Activated naive CD4-positive, alpha-beta T cell treated with anti-CD3 and anti-CD28 coated beads for 36 hours (primary cell): ENCODE measurements at places on chromosomes 2 and 18. TPM values are rescaled to one million over a fixed set of nuclear protein-coding genes. Genes with fewer than 3 reads are reported as not detected.

DNA sequence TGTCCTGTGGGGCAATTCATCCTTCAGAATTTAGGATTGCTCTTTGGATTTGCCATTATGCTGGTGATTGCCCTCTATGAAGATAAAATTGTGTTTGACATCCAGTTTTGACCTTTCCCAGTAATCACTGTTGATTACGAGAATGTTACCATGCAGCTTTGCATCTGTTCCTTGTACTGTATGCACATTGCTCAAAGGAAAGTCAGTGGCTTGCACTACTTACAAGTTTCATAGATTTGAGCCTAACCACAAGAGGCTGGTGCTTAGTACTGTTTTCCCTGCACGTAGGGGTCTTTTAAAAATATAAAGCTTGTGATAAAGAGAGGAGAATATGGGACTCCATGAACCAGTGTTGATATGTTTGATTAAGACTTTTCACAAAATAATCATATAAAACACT lies 77.9 kb downstream of the SLC39A10 start:
- H3K27ac ChIP-seq = no peak overlapping the region
- H3K27me3 ChIP-seq = no peaks in the 10 kb centered on the region
- no peak overlapping the region for H3K4me3 ChIP-seq
- no peak for DNase-seq
- H3K36me3 ChIP-seq = peaks cover 48% of the 10 kb centered on the region
- no peaks in the 10 kb centered on the region for H3K4me1 ChIP-seq

DNA sequence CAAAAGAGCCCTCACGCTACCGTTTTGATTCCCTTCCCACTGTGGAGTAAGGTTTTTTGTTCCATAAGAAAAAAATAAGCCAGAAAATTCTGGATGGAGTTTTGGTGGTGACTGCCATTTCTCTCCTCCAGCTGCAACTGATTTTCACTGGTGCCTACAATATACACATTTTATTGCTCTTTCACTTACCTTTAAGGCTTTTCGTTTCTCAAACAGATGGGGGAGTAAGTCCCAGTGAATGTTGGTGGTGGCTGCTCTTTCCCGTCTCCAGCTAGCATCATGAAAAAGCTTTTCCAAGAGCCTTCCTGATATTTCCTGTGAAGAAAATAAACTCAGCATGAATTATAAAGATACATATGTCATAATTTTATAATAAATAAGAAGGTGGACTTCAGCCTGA lies 932.5 kb upstream of the PIK3C3 start:
- H3K27ac ChIP-seq = no peak overlapping the region
- no peak for DNase-seq
- H3K4me1 ChIP-seq = no peaks in the 10 kb centered on the region
- no peak overlapping the region for H3K4me3 ChIP-seq
- no peaks in the 10 kb centered on the region for H3K27me3 ChIP-seq
- no peaks in the 10 kb centered on the region for H3K36me3 ChIP-seq

GRCh38 chr2:160989778-160990177 lies 170.4 kb upstream of the TANK start:
- no peak overlapping the region for H3K4me3 ChIP-seq
- peaks cover 2% of the 10 kb centered on the region for H3K27me3 ChIP-seq
- no peak for DNase-seq

The GAREM1 gene
- 0.35 TPM for total RNA-seq

The TGFA gene
- total RNA-seq = 0.64 TPM

DNA sequence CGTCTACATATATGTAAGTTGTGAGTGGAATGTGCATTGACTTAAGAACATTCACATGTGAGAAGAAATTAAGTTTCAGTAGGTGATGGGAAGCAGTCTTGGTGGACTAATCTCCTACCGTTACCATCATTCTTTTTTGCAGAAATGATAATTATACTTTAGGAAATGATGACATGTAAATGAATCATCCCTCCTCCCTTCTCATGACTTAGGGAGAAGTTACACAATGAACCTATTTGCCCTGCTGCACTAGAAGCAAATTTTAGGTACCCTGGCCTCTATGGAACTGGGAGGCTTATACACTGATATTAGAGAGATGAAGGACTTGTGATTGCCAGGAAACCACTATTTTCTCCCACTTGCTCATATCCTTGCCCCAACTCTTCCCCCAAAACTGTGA lies 214.2 kb downstream of the CALCRL start:
- no peaks in the 10 kb centered on the region for H3K36me3 ChIP-seq
- H3K4me3 ChIP-seq = no peak overlapping the region

DNA sequence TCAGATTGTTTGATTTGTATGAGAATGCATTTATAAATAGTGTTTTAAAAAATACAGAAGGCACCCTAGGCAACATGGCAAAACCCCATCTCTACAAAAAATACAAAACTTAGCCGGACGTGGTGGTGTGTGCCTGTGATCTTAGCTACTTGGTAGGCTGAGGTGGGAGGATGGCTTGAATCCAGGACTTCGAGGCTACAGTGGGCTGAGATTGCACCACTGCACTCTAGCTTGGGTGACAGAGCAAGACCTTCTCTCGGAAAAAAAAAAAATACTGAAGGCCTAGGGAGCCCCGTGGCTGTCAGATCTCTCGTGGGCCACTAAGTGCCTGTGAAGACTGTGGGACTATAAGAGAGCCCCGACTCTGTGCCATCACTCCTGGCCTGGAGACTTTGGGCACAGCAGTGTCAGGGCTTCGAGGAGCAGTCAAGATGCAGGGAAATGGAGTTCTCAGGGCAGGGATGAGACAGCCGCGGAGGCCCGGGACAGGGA lies 40.5 kb downstream of the MYO7B start:
- H3K27ac ChIP-seq = no peak overlapping the region
- no peaks in the 10 kb centered on the region for H3K27me3 ChIP-seq
- H3K4me1 ChIP-seq = peaks cover 15% of the 10 kb centered on the region
- no peaks in the 10 kb centered on the region for H3K36me3 ChIP-seq

The POLE4 gene
- 69.7 TPM for total RNA-seq

DNA sequence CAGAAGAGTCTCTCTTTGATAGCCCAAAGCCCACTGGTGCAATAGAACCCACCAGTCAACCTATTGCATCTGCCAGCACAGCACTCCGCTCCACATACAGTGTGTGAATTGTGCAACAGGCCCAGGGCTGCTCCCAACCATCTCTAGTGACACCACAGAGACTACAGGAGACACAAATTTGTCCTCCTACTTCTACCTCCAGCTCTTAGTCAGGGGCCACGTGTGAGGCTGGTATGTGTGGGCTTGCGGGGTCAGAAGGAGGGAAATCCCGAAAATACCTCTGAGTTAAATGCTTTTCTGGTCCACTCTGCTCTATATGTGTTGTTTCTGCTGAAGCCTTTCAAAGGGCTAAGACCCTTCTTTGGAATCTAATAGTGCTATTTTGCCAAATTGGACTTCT lies 18.0 kb downstream of the DGUOK start:
- no peak overlapping the region for H3K4me3 ChIP-seq
- peak; percentile 36 for DNase-seq
- peak overlapping the region; percentile 17 for H3K27ac ChIP-seq
- peaks cover 46% of the 10 kb centered on the region for H3K36me3 ChIP-seq

DNA sequence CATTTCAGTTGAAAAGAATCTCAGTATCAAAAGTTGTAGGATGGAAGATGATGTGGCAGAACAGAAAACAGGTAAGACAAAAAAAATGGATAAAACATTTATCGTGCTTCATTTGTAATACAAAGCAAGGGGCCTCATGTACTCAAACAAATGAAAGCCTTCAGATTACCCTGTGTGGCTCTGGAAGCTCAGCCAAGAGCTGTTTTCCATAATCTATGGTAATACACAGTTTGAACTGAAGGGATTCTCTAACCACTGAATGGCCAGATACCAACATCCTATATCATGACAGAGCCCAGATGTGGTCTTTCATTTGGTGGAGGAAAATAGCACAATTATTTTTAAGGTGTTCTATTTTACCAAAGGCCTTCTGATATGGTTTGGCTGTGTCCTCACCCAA lies 272.1 kb upstream of the RND3 start:
- no peaks in the 10 kb centered on the region for H3K36me3 ChIP-seq
- H3K4me1 ChIP-seq = no peaks in the 10 kb centered on the region
- H3K27me3 ChIP-seq = peaks cover 3% of the 10 kb centered on the region
- no peak for DNase-seq

DNA sequence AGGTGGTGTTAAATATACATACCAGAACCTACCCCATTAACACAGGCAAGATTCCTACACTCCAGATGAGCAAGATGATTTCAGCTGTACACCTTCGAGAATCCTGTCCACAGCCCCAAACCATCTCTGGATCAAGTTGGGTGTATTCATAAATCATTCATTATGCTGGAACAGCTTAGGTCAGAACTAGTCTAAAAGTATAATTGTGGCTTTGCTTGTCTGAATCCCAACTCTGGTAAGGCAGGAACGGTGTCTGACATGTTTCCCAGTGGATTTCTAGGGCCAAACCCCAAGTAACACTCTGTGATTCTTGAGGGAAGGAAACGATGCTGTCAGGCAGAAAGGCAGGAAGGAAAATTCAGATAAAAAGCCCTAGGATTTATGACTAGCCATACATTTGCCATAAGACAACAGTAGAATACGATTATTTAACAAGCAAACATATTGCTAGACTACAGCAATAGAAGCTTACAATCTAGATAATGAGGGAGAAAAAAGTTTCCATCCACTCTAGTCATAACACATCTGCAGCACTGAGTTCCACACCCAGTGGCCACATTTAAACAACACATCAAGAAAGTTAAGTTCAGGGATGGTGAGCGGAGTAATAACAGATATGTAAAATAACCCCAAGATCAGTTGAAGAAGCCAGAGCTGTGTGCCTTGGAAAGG lies 444.8 kb downstream of the RND3 start:
- no peak overlapping the region for H3K4me3 ChIP-seq
- H3K27me3 ChIP-seq = no peaks in the 10 kb centered on the region
- no peak overlapping the region for H3K27ac ChIP-seq
- DNase-seq = no peak

DNA sequence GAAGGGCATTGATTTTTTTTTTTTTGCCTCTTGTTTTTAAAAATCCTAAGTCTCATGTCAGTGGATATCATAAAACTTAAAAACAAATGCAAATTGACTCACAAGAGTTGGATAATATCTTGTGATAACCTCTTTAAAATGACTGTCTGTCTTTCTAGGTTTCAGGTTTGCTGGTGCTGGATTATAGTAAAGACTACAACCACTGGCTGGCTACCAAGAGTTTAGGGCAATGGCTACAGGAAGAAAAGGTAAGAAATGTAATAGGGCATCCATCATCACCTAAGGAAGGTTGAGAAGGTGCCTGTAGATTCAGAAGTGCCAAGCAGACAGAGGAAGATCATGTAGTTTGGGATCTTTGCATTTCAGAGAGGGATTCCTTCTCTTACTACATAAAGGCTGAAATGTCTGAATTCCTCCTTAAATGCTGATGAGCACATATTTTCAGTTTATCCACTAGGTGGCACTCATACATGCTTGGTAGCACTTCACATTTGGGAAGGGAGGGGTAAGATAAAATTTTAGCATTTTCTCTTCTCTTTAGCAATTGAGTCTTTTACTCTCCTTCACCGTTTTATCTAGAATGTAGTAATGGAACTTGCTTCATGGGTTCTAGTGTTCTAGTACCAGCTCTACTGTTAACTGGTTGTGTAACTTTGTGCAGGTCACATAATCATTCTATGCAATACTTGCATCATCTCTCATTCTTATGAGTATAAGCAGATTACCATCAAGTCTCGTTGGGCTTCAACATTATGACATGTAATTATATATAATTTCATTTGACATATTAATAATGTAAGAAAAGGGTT lies 21.1 kb downstream of the CPS1 start:
- no peaks in the 10 kb centered on the region for H3K4me1 ChIP-seq
- H3K4me3 ChIP-seq = no peak overlapping the region
- H3K36me3 ChIP-seq = no peaks in the 10 kb centered on the region
- H3K27ac ChIP-seq = no peak overlapping the region
- H3K27me3 ChIP-seq = peaks cover 5% of the 10 kb centered on the region
